ENCODE measurements at places on chromosomes 12 and 14. TPM values are rescaled to one million over a fixed set of nuclear protein-coding genes. Genes with fewer than 3 reads are reported as not detected.

DNA sequence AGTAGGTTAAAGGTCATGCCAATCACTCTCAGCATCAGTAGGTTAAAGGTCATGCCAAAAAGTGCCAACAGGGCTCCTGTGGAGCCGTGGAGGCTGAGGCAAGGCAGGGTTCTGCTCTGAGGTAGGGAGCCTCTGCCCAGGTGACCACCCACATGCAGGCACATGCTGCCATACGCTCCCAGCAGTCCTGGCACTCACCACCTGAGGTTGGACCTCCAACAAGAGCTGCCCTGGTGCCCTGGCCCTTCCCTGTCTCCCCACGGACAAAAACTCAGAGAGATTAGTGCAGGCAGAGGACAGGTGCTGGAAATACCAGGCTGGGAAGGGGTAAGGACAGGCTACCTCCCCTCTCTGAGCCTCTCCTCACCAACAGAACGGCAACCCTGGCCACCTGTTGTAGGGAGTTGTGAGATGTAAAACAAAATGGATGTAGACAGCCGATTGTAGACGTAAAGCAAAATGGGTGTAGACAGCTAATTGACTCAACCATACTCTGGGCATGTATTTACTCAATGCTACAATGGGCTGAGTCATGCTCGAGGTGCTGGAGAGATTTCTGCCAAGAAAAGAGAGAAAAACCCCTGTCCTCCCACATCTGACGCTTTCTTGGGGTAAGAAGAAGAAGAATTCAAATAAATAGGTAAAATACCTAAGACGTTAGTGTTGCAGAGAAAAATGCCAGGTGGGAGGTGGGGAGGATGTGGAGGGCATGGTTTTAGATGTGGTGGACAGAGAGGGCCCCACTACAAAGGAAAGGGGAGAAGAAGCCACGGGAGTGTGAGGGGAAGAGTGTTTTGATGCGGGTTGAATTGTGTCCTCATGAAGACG is 32.4 kb downstream of the LTBP2 start:
- DNase-seq, result no peak

- no peak for DNase-seq
These were observed 27.9 kb downstream of the BORCS5 start for GRCh38 chr12:12384571-12385340.

DNA sequence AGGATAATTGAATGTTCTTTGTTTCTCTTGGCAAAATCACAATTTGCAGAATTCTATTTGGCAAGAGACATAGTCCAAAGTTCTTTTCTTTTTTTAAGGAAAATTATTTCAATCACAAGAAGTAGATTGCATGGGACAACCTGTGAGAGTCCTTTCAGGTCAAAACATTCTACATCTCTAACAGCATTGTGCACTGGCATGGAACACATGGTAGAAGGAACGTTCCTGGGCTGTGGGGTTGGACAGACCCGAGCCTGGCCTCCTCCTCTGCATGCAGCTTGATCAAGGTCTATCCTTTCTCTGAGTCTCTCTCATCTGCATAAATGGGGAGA is 88.6 kb upstream of the CPSF6 start:
- DNase-seq, result no peak

- DNase-seq, result no peak
These were observed 89.7 kb downstream of the PPP2R5E start for GRCh38 chr14:63453443-63453936.

The DACT1 gene
- 3.4 TPM for total RNA-seq

The GSC gene
- total RNA-seq, result 0.66 TPM

The PTPRR gene
- total RNA-seq, result 1.3 TPM

The TPH2 gene
- not detected for total RNA-seq

The TSPAN19 gene
- total RNA-seq, result 0.33 TPM

Measured in left ventricle myocardium inferior (tissue), 1 donor.